Natural killer cell (primary cell): ENCODE measurements at places on chromosomes 6 and 20. TPM values are rescaled to one million over a fixed set of nuclear protein-coding genes. Genes with fewer than 3 reads are reported as not detected.

- no peak overlapping the region for H3K27ac ChIP-seq
- H3K4me3 ChIP-seq, result no peak overlapping the region
- no peaks in the 10 kb centered on the region for H3K27me3 ChIP-seq
- no peaks in the 10 kb centered on the region for H3K4me1 ChIP-seq
- no peaks in the 10 kb centered on the region for H3K36me3 ChIP-seq
Observed at GRCh38 chr6:169321546-169321945, 67.9 kb upstream of the THBS2 start.

GRCh38 chr6:161128680-161129196 lies 137.2 kb downstream of the MAP3K4 start:
- H3K4me3 ChIP-seq, result no peak overlapping the region
- no peaks in the 10 kb centered on the region for H3K27me3 ChIP-seq
- H3K27ac ChIP-seq, result no peak overlapping the region
- H3K4me1 ChIP-seq, result no peaks in the 10 kb centered on the region

DNA sequence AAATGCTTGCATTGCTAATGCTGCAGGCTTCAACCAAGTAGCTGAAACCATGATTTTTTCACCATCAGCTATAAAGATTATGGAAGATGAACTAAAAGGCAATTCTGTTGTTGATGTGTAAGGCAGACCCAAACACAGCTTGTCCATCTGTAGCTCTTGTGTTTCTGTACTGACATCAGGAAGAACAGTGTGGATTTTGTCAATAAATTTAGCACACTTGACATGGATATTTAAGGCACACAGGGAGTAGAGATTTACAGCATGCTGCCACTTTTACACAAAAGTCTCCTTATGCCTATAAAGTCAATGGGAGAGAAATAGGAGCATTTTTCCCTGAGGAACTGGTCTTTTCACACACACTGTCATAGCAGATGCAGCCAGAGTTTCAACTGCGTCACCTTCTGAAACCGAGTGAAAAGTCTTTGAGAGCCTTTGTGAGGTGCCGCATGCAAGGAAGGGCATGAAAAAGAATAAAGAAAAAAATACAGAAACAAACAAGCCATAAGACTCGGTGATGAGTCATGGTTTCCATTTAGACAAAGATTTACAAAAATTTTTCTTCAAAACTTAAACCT lies 261.4 kb upstream of the TFAP2D start:
- H3K36me3 ChIP-seq, result no peaks in the 10 kb centered on the region
- no peaks in the 10 kb centered on the region for H3K4me1 ChIP-seq
- no peaks in the 10 kb centered on the region for H3K27me3 ChIP-seq

DNA sequence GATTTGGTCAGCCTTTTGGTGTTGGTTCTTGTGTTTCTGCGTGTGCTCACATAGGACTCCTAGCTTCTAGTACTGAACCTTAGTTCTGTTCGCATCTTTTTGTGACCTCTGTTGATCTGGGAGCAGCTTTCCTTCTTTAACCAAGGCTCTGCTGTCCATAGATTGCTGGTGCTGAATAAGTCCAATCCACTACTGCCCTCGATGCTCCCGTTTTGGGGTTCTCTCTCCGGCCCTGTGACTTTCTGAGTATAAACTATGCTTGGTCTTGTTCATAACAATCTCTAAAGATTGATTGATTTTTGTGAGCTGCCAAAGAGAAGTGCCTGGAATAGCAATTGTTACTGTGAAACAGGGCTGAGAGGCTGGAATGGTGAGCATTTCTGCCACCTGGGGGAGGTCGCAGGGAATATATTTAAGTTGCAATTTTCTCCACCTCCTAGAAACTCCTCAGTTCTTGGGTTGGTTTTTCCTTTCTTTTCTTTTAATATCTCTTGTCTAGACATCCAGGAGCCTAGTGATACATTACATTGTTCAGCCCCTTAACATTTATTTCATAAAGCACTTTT lies 422.9 kb upstream of the CHD6 start:
- H3K36me3 ChIP-seq, result no peaks in the 10 kb centered on the region
- H3K4me1 ChIP-seq, result no peaks in the 10 kb centered on the region
- DNase-seq, result no peak
- H3K27me3 ChIP-seq, result no peaks in the 10 kb centered on the region
- H3K4me3 ChIP-seq, result no peak overlapping the region
- H3K27ac ChIP-seq, result no peak overlapping the region

- peaks cover 6% of the 10 kb centered on the region for H3K4me1 ChIP-seq
- no peak overlapping the region for H3K27ac ChIP-seq
- H3K36me3 ChIP-seq, result no peaks in the 10 kb centered on the region
- no peaks in the 10 kb centered on the region for H3K27me3 ChIP-seq
- H3K4me3 ChIP-seq, result no peak overlapping the region
Observed at GRCh38 chr6:170130201-170130621, 160.7 kb downstream of the DLL1 start.

The MUCL3 gene
- total RNA-seq, result not detected

The NCOA5 gene
- 8.8 TPM for total RNA-seq
